ENCODE measurements at places on chromosomes 7 and 10.
A peak's percentile ranks its signal among the peaks of the same experiment; 100 is the strongest.

DNA sequence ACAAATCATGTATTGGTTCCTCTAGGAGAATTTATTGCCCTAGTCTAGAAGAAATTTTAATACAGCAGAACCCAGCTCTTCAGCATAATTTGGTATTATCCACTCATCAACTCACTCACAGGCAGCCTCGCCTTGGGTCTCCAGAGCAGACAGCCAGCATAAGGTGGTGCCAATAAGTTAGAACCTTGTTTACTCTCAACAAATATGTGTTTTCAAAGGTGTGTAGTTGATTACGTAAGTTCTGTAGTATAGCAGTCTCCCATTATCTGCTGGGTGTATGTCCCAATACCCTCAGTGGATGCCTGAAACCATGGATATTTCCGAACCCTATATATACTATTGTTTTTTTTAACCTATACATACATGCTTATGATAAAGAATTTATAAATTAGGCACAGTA is 522.5 kb upstream of the LRRN3 start:
- no peak for DNase-seq

- no peak for DNase-seq
Observed at GRCh38 chr10:114257498-114257897, 18.4 kb downstream of the VWA2 start.

- DNase-seq = no peak
Observed at GRCh38 chr10:102135956-102136526, 3.2 kb downstream of the PPRC1 start.

- DNase-seq = no peak
Observed at GRCh38 chr7:32378988-32379387, 111.2 kb downstream of the LSM5 start.

DNA sequence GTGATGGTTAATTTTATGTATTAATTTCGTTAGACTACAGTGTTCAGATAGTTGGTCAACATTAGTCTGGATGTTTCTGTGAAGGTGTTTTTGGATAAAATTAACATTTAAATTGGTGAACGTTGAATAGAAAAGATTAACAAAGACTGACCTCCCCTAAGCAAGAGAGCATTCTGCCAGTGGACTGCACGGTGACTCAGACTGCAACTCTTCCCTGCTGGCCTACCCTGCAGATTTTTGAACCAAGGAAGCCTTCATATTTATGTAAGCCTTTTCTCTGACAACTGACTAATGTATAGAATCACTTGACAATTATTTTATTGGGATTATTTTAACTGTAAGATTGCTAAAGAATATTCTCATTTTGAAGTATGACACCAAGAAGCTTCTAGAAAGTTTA is 7.9 kb upstream of the ZNF248 start:
- no peak for DNase-seq

DNA sequence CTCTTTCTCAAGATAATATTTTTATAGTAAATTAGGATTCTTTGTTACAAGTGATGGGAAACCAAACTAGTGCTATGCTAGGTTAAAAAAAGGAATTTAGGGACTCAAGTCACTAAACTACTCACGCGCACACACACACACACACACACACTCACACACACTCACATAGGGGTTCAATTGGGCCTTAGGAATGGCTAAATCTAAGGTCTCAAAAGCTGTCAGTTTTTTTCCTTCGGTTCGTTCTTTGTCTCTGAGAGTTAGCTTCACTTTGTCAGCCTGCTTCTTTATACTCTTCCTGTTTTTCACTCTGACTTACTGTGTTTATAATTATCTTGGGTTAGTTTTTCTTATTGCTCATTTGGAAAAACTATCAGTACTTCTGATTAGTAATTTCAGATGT is 138.9 kb downstream of the ADK start:
- no peak for DNase-seq

GRCh38 chr10:129959544-129960480 is 4.3 kb downstream of the EBF3 start:
- no peak for DNase-seq

DNA sequence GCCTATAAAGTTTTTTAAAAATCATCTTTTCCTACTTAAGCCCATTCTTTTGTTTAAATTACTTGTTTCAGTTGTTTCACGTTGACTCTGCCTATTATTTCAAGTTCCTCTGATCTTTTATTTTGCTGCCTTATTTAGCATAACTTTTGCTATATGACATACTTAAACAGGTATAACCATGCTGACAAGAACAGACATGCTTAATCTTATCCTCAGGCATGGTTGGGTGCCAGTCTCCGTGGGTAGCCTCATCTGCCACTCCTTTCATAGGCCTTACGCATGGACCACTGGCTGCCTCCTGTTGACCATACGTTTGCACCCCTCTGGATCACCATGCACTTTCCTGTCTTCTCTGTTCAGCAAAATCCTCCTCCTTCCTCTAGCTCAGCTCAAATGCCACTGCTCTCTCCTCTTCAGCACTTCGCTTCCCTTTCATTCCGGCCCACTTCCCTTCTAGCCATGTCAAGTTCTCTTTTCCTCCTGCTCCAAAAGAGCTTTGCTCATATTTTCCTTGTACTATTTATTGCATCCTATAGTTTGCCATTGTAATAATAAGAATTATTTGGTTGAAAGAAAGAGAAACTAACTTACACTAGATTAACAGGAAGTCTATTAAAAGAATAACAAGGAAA is 10.0 kb upstream of the TSPAN33 start:
- no peak for DNase-seq

- DNase-seq = peak; percentile 18
Observed at GRCh38 chr10:110337906-110338305, 33.2 kb upstream of the SMNDC1 start.

GRCh38 chr10:70537398-70538194 is 59.0 kb downstream of the PALD1 start:
- DNase-seq = no peak

GRCh38 chr7:138961159-138961558 is 20.0 kb downstream of the KIAA1549 start:
- DNase-seq = no peak

GRCh38 chr7:79876848-79877252 is 257.8 kb upstream of the GNAI1 start:
- DNase-seq = peak; percentile 2

DNA sequence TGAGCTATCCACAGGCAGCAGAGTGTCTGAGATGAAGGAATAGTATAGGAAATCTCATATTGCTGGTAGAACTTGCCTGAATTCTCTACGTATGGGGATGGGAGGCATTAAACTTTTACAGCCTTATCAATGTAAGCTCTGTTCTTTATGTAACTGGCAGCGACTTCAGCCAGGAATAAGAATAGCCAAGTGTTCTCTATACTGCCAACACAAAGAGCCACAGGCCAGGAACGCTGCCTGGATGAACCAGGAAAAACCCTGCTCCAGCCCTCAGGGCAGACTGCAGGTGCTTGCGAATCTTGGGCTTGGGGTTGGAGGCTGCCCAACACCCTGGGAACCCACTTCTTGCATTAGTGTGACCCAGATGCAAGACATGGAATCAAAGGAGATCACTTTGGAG is 6.1 kb upstream of the OLAH start:
- DNase-seq = no peak

GRCh38 chr7:144649120-144649519 is 186.7 kb downstream of the TPK1 start:
- no peak for DNase-seq

DNA sequence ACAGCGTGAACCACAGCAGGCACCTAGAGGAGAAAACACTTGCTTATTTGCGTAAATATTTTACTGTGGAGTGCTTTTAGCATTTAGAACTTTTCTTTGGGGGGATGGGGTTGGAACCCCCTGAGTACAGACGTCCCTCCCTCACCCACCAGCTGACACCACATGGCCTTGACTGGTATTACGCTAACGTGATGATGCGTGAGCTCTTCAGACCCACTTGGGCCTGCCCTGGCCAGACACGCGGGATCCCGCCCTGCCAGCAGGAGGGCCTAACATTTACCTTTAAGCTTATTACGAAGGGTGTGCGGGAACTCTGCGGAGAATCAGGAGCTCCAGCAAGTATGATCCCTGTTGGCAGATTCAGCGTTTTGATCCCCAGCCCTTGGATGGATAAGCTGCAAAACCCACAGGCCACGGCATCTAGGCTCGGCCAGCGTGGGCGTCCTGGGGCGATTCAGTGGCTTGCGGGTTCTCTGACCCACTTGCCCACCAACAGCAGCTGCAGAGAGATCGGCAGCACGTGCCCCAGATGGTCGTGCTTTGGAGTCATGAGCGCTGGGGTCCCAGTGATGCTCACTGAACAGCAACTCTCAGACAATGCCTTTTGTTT is 545.5 kb upstream of the FOXK1 start:
- DNase-seq = no peak

DNA sequence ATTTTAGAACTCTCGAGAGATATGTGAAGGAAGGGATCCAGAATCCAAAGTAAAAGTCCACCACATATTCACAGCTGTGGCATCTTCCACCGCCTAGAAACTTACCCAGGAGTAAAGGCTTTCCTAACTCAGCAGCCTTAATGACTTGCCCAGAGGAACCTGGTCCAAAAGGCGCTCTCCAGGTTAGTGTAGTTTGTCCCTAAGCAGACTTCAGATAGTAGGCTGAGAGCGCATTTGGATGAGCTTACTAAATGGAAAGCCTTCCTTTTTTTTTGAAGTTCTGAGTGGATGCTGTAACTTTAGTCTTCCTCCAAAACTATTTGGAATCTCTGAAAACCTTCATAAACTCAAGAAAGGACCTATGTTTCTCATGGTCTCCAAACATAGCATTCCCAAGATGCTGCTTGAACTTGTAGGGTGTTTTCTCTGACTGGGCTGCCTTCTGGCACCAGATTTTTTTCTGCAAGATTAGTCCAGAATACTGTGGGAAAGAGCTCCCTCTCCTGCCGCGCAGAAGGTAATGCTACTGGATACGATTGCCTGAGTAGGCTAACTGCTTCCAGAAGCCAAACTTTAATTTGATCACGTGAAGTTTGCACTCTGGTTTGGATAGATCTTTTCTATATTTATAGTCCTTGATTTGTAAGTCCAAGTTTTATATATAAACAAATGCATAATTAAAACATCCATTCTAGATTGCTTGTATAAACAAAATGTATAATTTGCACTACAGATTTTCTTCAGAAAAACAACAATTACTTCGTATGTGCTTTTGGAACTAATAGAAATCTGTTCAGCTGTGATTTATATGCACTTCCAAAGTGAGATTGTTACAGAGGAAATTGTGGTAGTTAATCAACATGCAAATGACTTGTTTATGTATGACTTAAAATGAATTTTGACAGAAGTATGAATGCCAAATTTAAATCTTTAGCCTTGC is 19.6 kb upstream of the GPR37 start:
- DNase-seq = peak; percentile 75

GRCh38 chr7:22724861-22725260 is 2.1 kb upstream of the IL6 start:
- no peak for DNase-seq

GRCh38 chr10:71735709-71736569 is 16.4 kb upstream of the C10orf105 start:
- no peak for DNase-seq

GRCh38 chr7:80047032-80047431 is 87.6 kb upstream of the GNAI1 start:
- DNase-seq = no peak

DNA sequence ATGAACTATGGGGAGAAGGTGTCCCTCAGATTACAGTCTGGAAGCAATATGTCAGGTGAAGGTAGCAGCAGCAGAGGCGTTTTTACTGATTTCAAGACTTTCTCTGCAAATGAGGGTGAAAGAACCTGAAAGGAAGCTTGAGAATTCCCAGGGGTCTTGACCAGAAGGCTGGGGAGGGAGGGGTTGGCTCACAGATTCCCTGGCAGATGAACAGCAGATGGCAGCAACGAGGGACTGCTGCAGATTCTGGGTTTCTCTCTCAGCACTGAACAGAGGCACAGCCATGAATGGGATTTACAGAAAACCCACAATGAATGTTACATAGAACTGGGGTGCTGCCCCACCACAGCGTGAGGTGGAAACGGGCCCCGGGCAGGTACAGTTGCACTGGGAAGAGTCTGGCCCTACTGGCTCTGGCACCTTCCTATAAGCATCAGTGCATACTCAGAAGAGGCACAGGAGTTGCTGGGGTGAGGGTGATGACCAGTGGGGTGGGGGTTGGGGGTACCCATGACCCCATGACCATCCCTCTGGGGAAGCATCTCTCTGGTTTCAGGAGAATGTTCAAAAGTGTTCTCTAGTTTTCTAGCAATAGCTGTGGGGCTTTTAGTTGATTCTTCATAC is 317.8 kb downstream of the SH2D4B start:
- DNase-seq = no peak

GRCh38 chr7:156764016-156764669 is 123.6 kb downstream of the RNF32 start:
- DNase-seq = peak; percentile 81

GRCh38 chr7:2037301-2037807 is 195.4 kb downstream of the MAD1L1 start:
- peak; percentile 27 for DNase-seq

DNA sequence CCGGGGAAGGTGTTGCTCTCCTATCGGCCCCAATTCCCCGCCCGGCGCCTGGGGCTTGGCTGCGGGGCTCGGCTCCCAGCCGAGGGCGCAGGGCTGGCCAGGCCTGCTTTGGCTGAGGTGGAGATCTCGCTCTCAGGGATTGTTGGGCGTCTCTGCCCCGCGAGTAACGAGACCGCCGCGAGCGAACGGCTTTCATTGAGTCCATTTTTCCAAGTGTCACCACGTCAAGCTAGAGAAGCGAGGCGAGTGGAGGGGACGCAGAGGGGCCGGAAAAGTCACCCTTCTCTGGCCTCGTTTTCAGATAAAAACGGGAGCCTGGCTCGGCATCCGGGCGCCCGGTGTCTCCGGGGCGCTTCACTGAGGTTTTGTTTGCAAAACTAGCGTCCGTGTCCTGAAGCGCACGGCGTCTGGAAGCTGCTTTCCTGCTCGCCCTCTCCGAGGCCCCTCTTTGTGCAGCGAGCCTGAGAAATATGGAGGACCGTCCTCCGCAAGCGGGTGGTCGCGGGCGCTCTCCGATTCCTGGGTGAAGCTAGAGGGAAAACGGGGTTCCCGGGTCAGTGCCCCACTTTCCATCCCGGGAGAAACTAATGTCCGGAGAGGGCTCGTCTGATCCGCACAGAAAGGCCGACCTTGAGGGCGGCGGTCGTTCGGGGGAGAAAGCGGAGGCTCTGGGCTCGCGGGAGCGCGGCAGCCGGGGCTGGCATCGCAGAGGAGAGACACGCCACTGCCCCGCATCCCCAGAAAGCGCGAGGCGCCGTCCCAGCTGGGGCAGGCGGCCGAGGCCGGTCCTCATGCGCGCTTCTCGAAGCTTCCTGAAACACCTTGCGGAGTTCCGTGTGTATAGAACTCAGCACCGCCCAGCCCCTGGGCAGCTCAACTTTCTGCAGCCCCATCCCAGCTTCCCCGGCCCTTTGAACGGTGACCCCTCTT is 3.5 kb upstream of the EN2 start:
- DNase-seq = no peak

DNA sequence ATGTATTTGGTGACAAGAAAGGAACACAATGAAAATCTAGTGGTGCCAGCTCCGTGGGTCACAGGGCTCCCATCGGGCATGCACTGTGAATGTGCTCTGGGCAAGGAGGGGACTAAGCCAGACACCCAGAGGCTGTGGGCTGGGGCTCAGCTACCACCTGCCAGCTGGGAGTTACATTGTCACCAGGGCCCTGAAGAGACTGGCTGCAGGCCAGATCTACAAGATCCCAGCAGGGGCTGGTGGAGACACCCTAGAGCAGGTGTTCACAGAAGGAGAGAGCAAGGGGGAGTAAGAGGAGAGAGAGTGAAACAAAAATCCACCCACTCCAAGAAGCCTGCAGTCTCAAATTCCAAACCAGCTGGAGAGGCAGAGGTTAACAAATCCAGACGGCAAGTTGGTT is 116.6 kb upstream of the ADCY1 start:
- DNase-seq = no peak

- peak; percentile 45 for DNase-seq
Observed at GRCh38 chr10:32190890-32191491, 134.8 kb upstream of the KIF5B start.

GRCh38 chr10:77253147-77253545 is 384.5 kb downstream of the KCNMA1 start:
- DNase-seq = no peak

All from AG08395 (cell line).